PC-3 (cell line): ENCODE measurements at places on chromosomes 11 and 22. TPM values are rescaled to one million over a fixed set of nuclear protein-coding genes. Genes with fewer than 3 reads are reported as not detected.

DNA sequence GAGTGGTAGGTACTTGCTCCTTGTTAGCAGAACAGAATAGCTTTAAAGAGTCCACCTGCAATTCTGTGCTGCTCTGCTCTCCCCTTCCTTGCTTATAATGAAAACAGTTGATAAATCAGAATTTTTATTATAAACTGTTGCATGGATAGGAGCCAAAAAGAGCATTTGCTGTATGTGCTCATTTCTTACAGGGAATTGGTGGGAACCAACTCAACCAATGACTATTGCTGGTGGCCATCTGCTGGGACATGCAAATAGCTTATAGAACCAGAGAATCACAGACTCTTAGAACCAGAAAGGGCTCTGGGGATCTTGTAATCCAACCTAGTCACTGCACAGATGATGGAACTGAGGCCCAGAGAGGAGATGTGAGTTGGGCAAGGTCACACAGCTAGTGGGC, 43.1 kb upstream of the NECTIN1 start:
- no peak for DNase-seq

DNA sequence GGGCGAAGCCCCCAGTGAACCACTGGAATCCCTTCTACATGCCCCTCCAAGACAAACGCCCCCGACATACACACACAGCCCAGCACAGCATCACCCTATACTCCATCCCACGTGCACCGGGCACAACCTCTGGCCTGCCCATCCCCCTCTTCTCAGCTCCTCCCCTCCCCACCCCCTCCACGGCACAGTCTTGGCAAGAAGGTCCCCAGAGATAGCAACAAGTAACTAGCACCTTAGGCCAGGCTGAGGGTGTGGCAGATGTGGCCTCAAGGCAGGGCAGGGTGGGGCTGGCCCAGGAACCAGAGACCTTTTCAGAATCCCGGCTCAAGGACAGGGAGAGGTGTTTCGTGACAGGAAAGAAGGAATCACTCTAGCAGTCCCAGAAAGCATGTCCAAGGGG, 54.3 kb downstream of the CYTH4 start:
- DNase-seq, result peak; percentile 67

DNA sequence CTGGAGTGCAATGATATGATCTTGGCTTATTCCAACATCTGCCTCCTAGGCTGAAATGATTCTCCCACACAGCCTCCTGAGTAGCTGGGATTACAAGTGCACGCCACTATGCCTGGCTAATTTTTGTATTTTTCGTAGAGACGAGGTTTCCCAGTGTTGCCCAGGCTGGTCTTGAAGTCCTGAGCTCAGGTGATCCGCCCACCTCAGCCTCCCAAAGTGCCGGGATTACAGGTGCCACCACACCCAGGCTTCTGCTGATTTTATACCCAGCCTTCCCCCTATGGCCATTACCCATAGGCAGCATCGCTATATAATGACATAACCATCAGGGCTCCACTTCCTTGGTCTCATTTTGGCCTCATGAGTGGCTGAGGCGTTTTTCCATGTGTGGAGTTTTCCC, 60.6 kb upstream of the RAB1B start:
- no peak for DNase-seq

The OR51F1 gene
- not detected in 2 replicates for total RNA-seq

The DERL3 gene
- not detected in 2 replicates for total RNA-seq

The CNTF gene
- total RNA-seq, result 1.6 and 2.8 TPM in 2 replicates

DNA sequence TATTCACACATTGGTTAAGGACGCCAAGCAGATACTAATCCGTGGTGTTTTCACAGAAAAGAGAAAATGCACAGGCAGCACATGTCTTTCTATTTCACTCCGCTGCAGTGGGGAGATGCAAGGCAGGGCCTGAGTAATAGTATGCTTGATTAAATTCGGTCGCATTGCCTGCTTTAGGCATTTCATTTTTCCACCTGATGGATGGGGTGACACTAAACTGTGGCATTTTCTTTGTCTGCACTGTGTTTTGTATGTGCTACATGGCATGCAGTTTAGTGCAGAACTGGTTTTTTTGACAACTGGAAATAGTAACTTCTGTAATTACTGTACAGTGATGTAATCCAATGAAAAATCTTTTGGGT, 94.9 kb downstream of the SLC17A6 start:
- DNase-seq, result no peak

DNA sequence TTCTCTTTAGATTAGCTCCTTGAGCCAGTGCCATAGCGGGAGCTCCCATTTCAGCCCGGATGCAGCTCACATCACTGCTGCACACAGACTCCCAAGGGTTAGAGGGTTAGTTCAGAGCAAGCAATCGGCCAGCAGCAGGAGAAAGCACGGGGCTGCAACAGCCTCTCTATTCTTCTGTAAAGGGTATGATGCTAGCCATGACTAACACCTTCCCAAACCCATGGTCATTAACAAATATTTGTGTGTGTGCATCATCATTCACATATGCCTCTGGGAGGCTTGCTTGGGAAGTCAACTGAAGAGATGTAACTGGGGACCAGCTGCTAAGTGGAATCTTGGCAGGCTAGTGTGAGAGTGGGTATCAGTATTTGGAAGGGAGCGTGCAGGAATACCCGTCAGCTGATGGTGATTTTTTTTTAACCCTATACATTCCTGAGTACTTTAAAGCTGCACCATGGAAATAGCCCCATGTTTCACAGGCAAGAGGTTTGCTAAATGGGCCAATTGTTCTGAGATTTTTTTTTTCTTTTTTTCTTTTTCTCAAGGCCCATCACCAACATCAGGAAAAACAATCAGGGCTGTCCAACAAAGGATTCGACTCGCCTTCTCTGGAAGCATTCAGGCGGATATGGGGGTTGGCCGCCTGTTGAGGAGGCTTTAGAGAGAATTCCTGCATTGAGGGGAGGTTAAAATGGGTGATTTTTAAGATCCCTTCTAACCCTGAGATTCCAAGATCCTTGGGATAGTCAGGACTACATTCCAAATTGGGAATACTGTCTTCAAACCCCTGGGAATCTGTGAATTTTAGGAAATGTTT, 33.2 kb upstream of the CCDC89 start:
- peak; percentile 99 for DNase-seq

The MAML2 gene
- total RNA-seq, result 10.3 and 10.9 TPM in 2 replicates

The MAP4K2 gene
- total RNA-seq, result 55.6 and 57.0 TPM in 2 replicates

- peak; percentile 78 for DNase-seq
Observed at GRCh38 chr22:30250661-30251267, 4.2 kb upstream of the LIF start.

The MEN1 gene
- total RNA-seq, result 46.1 and 54.1 TPM in 2 replicates

- DNase-seq, result no peak
Observed at GRCh38 chr11:2122907-2123627, 16.1 kb downstream of the IGF2 start.

- DNase-seq, result peak; percentile 80
Observed at GRCh38 chr22:47129902-47130635, 367.6 kb downstream of the TBC1D22A start.
